ENCODE measurements at places on chromosomes 4 and X. TPM values are rescaled to one million over a fixed set of nuclear protein-coding genes. Genes with fewer than 3 reads are reported as not detected.

The P2RY8 gene
- polyA plus RNA-seq: 0.73 TPM

The SLC2A9 gene
- 10.3 TPM for polyA plus RNA-seq

The CDX4 gene
- not detected for polyA plus RNA-seq

The COPS4 gene
- polyA plus RNA-seq: 80.7 TPM

The SPOCK3 gene
- polyA plus RNA-seq: 12.3 TPM

The ART3 gene
- polyA plus RNA-seq: 0.42 TPM
